PC-3 (cell line): ENCODE measurements at places on chromosomes 1 and 21.

DNA sequence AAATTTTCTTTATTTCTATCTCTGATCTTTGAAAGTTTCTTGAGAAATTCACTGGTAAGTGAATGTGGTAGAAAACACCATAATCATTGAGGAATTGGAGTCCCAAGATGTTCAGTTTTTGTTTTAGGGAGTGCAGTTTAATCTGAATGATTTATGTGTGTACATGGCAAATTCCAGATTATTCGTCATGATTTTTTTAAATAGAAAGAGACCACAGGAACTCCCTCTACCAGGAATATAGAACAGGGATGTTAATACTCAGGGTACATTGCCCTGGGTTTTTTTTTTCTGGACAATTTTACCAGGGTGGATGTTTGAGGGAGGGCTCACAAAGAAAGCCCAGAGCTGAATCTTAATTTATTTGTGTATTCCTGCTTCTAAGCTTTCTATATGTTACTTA lies 109.0 kb downstream of the VPS13D start:
- DNase-seq: no peak

DNA sequence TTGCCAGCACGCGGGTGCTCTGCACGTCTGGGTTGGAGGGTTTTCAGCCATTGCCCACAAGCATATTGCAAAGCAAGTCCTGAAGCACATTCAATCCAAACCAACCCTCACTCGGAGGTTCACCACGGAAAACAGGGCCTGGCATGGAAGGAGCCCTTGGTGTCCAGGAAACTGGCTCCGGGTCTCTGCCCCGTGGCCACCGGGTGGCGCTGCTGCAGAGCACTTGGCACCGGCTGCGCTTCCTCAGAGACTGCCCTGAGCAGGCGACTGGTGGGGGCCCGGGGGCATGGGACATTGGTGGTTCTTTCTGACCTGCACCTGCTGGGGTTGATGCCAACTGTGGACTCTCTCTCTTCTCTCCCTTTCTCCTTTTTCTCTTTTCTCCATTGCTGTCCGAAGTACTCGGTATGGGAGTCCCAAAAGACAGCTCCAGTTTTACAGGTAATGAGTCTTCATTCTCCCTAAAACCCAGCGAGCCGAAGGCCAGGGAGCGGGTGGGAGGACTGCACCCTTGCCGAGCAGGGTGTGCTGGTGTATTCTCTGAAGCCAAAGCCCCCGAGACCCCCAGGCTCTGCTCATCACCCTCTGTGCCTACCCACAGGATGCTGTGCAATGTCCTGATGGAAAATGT lies 4.1 kb upstream of the KCNAB2 start:
- DNase-seq: peak; percentile 63

- DNase-seq: no peak
Observed at GRCh38 chr1:117481410-117481809, 114.2 kb downstream of the MAN1A2 start.

DNA sequence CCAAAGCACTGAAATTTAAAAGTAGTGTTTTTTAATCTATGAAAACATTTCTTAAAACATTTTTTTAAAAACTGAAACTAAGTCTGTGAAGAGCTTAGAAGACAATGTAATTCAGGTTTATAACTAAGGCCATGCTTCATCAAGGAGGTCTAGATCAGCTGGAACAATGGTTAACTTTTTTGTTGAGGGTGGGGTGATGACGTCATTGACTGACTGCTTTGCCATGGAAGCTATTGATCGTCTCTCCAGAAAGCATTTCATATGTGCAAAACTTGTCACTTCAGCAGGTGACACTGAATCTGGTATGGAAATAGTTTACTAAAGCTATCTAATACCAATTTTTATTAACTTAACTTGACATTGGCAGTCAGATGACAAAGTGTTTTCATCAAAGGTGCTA lies 21.0 kb downstream of the RAVER2 start:
- no peak for DNase-seq

GRCh38 chr1:61967750-61968149 lies 225.5 kb downstream of the PATJ start:
- DNase-seq: no peak

DNA sequence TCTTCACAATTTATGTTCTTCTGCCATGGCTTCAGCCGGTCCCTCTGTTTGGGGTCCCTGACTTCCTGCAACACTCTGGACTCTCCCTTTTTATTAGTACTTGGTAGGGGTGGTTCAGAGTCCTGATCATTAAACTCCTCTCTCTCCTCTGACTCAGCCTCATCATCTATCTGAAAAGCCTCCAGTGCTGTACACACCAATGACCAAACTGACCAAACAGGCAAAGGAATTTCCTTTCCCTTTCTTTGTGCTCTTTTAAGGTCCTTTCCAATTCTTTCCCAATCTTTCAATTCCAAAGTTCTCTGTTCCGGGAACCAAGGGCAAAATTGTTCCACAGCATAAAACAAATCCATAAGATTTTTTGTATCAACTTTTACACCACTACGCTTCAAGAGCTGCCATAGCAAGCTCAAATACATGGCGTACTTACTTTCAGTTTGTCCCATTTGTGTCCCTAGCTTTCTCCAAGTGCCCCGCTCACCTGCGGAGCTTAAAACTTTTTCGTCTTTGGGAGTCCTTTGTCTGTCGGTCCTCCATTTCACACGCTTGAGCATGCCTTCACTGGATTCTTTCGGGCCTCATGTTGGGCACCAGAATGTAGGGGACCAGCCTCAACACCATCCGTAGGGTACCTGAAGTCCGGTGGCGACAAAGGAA lies 9.6 kb downstream of the DAP3 start:
- DNase-seq: peak; percentile 40

DNA sequence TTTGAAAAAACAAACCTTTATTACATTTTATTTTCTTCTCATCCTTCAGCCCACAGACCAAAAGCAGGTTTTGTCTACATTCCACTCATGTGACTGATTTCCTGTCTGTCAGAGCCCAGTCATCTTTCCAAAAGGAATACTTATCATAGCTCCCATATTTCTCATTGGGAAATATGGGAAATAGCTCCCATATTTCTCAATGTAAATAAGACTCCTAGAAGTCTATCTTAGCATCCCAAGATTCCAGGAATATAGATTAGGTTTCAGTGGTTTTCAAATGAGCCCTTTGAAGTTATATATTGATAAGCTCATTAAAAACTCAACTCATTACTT lies 19.1 kb upstream of the NRDC start:
- DNase-seq: peak; percentile 94

- DNase-seq: peak; percentile 50
Observed at GRCh38 chr1:61266738-61267137, 184.4 kb downstream of the NFIA start.

DNA sequence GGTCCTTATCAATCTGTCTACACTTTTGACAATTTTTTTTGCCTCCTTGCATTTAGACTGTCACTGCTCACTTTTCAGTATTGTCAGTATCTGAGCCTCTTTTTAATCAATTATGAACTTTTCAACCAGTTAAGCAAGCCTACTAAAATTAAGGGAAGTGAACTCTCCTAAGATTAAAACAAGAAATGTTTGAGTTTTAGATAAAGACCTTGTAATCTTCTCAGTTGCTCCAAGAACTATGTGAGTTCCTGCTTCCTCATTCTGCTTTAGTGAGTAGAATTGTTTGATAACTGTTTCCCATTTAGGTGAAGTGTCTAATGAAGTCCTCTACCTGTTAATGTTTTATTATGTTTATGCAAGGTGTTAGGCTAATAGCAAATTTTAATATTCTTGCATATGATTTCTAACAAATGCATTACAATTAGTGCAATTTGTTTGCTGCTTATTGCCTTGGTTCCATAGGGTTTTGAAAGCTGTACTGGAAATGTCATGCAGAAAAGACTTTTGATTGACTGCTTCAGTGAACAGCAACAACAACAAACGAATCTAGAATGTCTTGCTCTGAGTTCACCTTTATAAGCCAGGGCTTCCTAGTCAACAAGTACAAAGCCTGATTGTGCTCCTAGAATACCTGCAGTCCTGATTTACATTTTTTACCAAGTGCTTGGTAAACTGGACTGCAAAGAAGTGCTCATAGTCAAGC lies 40.9 kb downstream of the PLA2G4A start:
- no peak for DNase-seq

DNA sequence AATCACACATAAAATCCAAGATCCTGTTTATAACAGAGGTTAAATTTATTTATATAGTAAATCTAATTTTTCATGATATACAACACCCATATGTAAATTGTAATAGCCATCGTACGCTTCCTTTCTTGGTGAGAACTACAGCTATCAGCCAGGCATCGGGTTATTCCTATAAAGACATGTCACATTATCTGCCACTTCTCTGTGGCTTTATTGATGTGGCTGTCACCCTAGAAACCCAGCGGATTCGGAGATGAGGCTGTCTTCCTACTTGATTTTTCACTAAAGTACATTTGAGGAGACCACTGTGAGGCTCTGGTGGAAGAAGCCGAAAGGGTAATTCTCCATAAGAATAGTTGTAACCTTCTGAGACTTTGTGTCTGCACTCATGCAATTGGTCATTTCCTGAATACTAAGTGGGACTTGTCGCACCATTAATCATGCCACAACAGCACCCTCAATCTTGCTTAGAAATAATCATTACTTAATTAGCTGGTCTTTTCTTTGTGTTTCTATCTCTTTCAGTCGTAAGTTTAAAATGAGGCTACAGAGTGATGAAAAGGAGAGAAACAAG lies 106.0 kb downstream of the NTNG1 start:
- DNase-seq: no peak

DNA sequence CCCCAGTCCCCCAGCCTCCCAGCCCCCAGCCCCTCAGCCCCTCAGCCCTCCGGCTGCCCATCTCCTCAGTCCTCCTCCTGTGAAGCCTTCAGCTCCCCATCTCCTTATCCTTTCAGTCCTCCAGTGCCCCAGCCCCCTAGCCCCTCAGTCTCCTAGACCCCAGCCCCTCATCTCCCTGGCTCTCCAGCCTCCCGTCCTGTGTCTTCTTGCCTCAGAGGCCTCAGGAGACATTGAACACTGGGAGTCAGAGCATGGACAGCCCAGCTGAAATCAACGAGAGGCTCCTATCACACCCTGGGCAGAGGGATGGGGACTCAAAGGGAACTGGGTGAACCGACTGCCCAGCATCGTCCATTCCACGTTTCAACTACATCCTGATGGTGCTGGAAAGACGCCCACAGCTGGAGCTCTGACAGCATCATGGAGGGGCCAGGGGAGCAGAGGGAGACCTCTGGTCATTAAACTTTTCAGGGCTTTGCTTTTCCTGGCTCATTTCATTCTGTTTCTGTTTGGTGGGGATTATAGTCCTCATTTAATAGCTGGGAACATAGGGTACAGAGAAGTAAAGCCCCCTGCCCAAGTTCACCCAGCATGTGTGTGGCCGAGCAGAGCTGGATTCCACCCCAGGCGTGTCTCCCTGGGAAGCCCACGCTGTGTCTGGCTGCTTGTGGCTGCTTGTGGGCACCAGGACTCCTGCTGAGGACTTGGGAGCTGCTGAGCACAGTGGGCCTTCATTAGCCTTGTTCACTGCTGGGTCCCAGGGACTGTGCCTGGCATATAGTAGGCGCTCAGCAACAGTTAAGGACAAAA lies 396.7 kb downstream of the PTPRU start:
- DNase-seq: no peak

- DNase-seq: no peak
Observed at GRCh38 chr1:19979494-19979977, at the start of gene PLA2G2A. TSS of gene PLA2G2A (minus strand) at chr1:19979618. CDS start at chr1:19978773, 845 bp downstream.

DNA sequence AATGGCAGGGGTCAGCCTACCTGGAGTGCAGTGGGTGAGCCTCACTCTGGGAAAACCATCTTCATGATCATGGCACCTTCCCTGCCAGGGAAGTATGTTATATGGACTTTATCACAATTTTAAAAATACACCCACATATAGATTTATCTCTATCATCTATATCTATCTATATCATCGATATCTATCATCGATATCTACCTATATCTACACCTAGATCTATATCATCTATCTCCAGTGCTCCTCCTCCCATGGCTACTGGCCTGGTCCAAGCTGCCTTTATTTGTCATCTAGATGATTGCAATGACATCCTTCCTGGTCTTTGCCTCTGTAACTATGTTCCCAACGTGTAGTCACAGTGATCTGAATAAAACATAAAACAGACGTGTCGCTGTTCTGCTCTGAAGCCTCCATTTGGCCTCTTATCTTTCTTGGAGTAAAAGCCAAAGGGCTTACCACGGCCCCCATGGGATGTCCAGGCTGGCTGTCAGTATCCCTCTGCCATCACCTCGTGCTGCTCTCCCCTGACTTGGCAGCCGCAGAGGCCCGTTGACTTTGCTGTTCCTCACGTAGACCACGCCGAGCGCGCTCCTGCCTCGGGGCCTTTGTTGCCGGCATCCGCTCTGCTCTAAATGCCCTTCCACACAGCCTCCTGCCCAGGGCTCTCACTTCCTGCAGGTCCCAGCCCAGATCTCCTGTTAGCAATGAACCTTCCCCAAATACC lies 20.6 kb upstream of the KIF26B start:
- DNase-seq: no peak
